ENCODE measurements at places on chromosomes 4 and X. TPM values are rescaled to one million over a fixed set of nuclear protein-coding genes. Genes with fewer than 3 reads are reported as not detected.

Gene UPF3B
- total RNA-seq = 5.7 TPM

Gene NLRP2B
- total RNA-seq = not detected

Gene PDHA1
- 177 TPM for total RNA-seq

Gene ENPEP
- total RNA-seq = not detected

Gene TRIM61
- not detected for total RNA-seq

Gene SCML2
- 6.2 TPM for total RNA-seq

All from G401 (cell line).